Sigmoid colon (tissue), 7 donors: ENCODE measurements at places on chromosomes 6 and 20. TPM values are rescaled to one million over a fixed set of nuclear protein-coding genes. Genes with fewer than 3 reads are reported as not detected.

Gene IL20RA
- polyA plus RNA-seq: 3.8 TPM

Gene PAX1
- polyA plus RNA-seq: not detected

Gene RNF144B
- polyA plus RNA-seq: 1.8 TPM

Gene WASF1
- polyA plus RNA-seq: 0.92 TPM

Gene HTR1B
- polyA plus RNA-seq: not detected

Gene DCDC2
- 0.60 TPM for polyA plus RNA-seq

Gene NRN1
- polyA plus RNA-seq: 5.0 TPM

Gene SRSF12
- not detected for polyA plus RNA-seq

Gene CRISP3
- not detected for polyA plus RNA-seq

Gene DEFB128
- polyA plus RNA-seq: not detected

Gene CAGE1
- not detected for polyA plus RNA-seq

Gene CCN6
- polyA plus RNA-seq: not detected

Gene EEF1A2
- polyA plus RNA-seq: 4.2 TPM

Gene OXT
- not detected for polyA plus RNA-seq

Gene DLK2
- not detected for polyA plus RNA-seq
